Large intestine (tissue), 12 donors: ENCODE measurements at places on chromosomes 2 and 18. TPM values are rescaled to one million over a fixed set of nuclear protein-coding genes. Genes with fewer than 3 reads are reported as not detected.

DNA sequence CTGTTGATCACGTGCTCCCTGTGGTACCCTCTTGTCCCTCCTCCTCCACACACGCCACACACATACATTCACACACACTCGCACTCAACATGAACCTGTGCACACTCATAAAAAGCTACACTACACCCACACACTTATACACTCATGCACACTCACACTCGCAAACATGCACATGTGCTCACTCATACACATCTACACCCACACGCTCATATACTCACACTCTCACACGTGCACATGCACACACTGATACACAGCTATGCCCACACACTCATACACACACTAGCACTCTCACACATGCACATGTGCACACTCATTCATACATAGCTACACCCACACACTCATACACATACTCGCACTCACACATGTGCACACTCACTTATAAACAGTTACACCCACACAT lies 113.6 kb downstream of the LRATD1 start:
- H3K4me3 ChIP-seq: no peak overlapping the region
- no peaks in the 10 kb centered on the region for H3K4me1 ChIP-seq
- H3K36me3 ChIP-seq: no peaks in the 10 kb centered on the region
- no peak overlapping the region for H3K27ac ChIP-seq
- DNase-seq: no peak

SLC4A5 gene
- 1.5 TPM for polyA plus RNA-seq

- H3K27me3 ChIP-seq: no peaks in the 10 kb centered on the region
- no peak overlapping the region for H3K4me3 ChIP-seq
- no peaks in the 10 kb centered on the region for H3K4me1 ChIP-seq
These were observed 514.4 kb downstream of the MBD2 start for GRCh38 chr18:53710080-53710479.

DNA sequence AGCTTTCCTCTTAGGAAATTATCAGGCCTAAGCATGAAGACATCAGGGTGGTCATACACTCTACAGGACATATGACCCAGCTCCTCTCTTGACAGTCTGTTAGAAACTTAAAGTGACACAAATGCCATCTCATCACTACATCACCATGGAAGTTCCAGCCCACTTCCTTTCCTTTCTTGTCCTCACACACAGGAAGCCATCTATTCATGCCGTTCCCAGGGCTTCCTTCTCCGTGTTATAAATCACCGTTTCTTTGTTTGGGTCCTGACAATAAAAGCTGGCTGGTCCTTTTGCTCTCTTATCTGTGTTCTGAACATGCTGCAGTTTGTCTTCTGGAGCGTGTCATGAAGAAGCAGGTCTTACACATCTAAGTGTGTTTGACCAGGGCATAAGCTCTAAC lies 692.1 kb upstream of the CELF4 start:
- DNase-seq: no peak
- H3K27ac ChIP-seq: no peak overlapping the region
- no peaks in the 10 kb centered on the region for H3K27me3 ChIP-seq
- no peaks in the 10 kb centered on the region for H3K36me3 ChIP-seq

FAM228A gene
- polyA plus RNA-seq: 0.12 TPM

DPP10 gene
- polyA plus RNA-seq: 17.3 TPM

DNA sequence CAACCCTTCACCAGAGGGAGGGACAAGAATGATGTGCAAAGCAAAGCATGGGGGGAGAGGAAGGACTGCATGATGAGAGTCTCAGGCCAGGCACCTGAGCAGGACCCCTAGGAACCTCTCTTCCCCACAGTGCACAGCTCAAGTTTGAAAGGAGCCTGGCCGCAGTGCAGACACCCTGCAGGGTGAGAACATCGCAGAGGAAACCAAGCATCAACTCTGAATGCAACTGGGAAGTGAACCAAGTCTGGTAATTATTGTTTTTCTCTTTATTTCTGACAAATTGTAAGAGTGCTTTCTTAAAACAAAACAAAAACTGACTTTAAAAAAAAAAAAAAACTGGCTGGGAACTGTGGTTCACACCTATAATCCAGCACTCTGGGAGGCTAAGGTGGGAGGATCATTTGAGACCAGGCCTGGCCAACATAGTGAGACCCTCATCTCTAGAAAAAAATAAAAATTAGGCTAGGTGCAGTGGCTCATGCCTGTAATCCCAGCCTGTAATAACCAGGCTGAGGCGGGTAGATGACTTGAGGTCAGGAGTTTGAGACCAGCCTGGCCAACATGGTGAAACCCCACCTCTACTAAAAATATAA lies 15.3 kb downstream of the NPC1 start:
- peaks cover 39% of the 10 kb centered on the region for H3K4me1 ChIP-seq
- no peak overlapping the region for H3K4me3 ChIP-seq
- H3K27me3 ChIP-seq: no peaks in the 10 kb centered on the region

AFF3 gene
- polyA plus RNA-seq: 4.8 TPM

- H3K27ac ChIP-seq: no peak overlapping the region
- H3K36me3 ChIP-seq: no peaks in the 10 kb centered on the region
- H3K4me3 ChIP-seq: no peak overlapping the region
- no peaks in the 10 kb centered on the region for H3K27me3 ChIP-seq
- no peaks in the 10 kb centered on the region for H3K4me1 ChIP-seq
These were observed 448.1 kb upstream of the NXPH2 start for GRCh38 chr2:139228276-139228675.
